ENCODE measurements at places on chromosomes 11 and 22.

DNA sequence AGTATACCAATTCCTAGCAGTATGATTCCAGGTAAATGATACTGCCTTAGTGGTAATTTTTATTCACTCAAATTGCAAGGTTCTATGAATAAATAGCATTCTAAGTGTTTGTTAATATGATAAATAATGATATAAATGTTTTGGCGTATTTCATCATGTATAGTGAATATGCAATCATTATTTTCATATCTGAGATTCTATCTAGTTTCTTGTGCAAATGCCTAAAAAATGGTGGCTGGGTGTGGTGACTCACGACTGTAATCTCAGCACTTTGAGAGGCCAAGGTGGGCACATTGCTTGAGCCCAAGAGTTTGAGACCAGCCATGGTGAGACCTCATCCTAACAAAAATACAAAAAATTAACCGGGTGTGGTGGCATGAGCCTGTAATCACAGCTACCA, 13.9 kb downstream of the HIPK3 start:
- no peak for DNase-seq

- DNase-seq: no peak
These were observed 6.9 kb upstream of the ABCC8 start for GRCh38 chr11:17483505-17483904.

GRCh38 chr22:45008186-45008681, 1.6 kb downstream of the PHF21B start:
- no peak for DNase-seq

DNA sequence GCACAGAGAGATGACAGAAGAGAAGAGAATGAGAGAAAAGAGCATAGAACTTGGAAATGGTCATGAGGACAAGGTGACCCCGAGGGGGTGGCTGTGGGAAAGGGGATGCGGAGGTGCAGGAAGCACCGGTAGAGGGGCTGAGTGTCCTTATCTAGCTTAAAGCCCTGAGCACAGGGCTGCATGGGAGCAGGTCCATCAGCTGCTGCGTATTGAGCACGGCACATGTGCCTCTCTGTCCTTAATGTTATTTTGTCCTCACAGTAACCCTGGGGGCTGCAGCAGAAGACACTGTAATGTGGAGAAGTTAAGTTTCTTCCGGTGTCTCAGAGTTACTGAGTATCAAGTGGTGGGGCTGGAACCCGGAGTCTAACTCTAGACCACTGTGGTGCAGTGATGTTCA, 94.4 kb upstream of the OR4B1 start:
- no peak for DNase-seq

- no peak for DNase-seq
These were observed 48.2 kb upstream of the MTMR2 start for GRCh38 chr11:95972060-95972459.

- DNase-seq: no peak
These were observed 34.6 kb upstream of the CD81 start for GRCh38 chr11:2342557-2342956.

GRCh38 chr22:24190159-24190540, 8.9 kb downstream of the SUSD2 start:
- DNase-seq: no peak

DNA sequence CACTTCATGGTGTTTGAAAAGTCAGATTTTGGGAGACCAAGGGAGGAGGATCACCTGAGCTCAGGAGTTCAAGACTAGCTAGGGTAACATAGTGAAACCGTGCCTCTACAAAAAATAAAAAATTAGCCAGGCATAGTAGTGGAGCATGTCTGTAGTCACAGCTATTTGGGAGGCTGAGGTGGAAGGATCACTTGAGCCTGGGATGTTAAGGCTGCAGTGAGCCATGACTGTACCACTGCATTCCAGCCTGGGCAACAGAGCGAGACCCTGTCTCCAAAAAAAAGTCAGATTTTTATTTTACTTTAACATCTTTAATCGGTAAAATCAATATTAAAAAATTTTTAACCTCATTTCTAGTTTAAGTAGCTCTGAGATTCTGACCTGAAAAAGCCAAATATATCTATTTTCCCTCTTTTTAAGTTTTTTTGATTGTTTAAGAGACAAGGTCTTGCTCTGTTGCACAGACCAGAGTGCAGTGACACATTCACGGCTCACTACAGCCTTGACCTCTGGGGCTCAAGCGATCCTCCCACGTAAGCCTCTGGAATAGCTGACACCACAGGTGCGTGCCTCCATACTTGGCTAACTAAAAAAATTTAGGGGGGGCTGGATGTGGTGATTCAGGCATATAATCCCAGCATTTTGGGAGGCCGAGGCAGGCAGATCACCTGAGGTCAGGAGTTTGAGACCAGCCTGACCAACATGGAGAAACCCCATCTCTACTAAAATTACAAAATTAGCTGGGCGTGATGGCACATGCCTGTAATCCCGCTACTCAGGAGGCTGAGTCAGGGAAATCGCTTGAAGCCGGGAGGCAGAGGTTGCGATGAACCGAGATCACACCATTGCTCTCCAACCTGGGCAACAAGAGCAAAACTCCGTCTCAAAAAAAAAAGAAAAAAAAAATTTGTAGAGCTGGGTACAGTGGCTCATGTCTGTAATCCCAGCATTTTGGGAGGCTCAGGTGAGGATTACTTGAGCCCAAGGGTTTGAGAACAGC, 48.4 kb downstream of the SFI1 start:
- DNase-seq: no peak

DNA sequence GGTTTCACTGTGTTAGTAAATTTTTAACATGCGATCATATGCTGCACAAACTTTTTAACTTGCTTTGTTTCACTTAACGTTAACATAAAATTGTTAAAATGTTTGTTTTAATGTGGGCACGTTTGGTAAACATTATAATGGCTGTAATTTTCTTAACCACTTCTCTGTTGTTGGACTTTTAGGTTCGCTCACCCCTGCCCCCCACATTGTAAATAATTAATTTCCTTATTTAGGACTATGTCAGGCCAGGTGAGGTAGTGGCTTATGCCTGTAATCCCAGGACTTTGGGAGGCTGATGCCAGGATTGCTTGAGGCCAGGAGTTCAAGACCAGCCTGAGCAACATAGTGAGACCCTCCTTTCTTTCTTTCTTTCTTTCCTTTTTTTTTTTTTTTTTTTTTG, 6.7 kb upstream of the DIXDC1 start:
- no peak for DNase-seq

DNA sequence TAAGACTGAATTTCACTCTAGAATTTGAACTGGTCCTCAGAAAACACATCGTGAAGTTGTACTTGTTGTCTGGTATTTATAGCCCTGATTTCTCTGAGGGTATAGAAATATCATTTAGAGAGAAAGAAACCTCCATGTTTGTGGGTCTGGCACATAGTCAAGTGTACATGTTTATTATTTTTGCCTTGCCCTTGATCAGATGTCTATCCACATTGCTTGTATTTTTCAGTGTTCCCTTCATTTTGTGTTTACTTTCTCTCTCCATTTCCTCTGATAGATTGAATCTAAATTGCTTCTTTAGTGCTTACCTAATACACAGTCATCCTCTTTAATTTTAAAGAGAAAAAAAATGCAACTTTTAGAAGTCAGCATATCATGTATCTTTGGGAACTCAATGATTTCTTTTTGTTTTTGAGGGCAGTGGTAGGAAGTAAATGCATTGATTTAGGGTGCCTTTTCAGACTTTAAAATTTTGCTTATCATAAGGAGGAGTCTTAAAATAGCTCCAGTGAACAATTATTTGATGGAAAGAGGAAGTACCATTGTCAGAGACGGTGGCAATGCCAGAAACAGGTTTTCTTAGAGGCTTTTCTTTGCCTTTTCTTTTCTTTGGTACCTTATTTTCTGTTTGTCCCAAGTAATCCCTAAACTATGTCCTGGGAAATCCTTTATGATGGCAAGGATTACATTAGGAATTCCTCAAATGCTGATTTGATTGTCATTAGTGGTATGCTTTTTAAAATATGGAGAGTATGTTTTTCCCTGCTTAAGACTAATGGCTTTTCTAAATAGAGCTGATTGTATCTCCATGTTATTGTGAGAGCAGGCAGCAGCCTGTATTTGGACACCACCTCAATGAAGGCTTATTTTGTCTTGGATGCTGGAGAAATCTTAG, 29.8 kb upstream of the TECTA start:
- peak; percentile 48 for DNase-seq

DNA sequence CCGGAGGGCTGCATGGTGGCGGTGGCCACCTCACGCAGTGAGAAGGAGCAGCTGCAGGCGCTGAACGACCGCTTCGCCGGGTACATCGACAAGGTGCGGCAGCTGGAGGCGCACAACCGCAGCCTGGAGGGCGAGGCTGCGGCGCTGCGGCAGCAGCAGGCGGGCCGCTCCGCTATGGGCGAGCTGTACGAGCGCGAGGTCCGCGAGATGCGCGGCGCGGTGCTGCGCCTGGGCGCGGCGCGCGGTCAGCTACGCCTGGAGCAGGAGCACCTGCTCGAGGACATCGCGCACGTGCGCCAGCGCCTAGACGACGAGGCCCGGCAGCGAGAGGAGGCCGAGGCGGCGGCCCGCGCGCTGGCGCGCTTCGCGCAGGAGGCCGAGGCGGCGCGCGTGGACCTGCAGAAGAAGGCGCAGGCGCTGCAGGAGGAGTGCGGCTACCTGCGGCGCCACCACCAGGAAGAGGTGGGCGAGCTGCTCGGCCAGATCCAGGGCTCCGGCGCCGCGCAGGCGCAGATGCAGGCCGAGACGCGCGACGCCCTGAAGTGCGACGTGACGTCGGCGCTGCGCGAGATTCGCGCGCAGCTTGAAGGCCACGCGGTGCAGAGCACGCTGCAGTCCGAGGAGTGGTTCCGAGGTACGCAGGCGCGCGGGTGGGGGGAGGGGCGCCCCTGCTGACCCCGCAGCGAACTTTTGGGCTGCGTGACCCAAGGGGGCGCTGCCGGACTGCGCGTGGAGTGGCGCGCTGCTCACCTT, 670 bp downstream of the NEFH start:
- DNase-seq: no peak

DNA sequence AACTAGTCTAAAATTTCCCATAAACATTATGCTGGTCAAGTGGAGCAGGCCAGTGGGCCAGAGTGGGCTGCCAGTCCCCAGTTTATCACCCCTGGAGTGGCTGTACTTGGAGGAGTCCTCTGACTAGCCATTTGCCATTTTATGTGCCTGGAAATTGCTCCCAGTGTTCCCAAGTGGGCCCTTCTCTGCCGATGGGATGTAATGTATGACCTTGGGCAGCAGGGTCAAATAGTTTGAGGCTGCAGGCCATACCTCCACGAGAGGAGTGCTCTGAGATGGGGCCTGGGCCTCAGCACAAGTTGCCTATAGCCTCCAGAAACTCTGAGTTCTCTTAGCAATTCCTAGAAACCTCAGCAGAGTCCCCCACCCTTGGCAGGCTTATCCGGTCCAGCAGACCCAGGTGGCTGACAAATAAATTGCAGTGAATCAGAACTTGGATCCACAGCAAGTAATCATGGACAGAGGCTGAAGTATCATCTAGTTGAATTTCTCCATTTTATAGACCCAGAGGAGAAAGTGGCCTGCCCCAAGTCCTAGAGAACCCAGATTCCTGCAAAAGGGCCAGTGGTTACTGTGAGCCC, 17.8 kb upstream of the PATZ1 start:
- DNase-seq: no peak

DNA sequence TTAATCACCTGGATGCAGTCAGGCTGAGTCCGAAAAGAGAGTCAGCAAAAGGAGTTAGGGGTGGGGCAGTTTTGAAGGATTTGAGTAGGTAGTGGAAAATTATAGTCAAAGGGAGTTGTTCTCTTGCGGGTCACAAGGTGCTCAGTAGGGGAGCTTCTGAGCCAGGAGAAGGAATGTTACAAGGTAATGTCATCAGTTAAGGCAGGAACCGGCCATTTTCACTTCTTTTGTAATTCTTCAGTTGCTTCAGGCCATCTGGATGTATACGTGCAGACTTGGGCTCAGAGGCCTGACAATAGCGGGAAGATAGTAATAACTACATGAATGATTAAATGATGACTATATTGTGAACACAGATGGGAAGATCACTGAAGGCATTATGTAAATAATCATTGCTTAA, 6.2 kb downstream of the SC5D start:
- DNase-seq: no peak

- no peak for DNase-seq
These were observed 225.7 kb downstream of the DDX10 start for GRCh38 chr11:108890482-108891105.

Measured in RPMI8226 (cell line).